HEK293T (cell line): ENCODE measurements at places on chromosomes 5 and 9.

GRCh38 chr9:128787659-128788058 is 606 bp downstream of the TBC1D13 start:
- DNase-seq: no peak

DNA sequence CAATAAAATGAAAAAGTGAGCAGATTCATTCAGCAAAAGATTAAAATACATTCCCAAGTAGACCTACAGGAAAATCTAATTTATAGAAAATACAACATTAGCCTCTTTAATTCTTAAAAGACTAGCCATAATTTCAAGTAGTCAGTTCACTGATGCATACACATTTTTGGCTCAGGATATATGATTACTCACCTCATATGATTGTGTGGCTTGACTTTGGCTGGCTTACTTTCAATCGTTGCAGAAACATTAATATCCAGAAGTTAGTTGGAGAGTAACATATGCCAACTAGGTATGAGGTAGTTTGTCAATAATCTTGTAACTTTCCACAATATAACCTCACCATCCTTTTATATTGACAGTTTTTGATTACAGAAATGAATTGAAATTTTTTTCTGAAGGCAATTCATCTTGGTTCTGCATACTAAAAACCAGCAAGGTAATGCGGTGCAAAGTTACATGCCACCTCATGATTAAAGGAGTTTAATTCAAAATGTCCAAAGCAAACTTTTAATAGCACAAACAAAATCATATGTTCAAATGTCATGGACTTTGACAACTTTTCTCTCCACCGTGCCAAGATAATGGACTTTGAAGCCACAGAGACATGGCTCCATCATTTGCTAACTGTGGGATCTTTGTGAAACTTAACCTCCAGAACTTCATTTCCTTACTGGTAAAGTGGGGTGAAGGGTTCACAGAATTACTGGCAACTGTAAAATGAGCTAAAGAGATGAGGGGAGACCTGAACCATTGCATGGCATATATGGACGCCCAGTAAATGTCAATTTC is 76.6 kb upstream of the PAM start:
- no peak for DNase-seq

DNA sequence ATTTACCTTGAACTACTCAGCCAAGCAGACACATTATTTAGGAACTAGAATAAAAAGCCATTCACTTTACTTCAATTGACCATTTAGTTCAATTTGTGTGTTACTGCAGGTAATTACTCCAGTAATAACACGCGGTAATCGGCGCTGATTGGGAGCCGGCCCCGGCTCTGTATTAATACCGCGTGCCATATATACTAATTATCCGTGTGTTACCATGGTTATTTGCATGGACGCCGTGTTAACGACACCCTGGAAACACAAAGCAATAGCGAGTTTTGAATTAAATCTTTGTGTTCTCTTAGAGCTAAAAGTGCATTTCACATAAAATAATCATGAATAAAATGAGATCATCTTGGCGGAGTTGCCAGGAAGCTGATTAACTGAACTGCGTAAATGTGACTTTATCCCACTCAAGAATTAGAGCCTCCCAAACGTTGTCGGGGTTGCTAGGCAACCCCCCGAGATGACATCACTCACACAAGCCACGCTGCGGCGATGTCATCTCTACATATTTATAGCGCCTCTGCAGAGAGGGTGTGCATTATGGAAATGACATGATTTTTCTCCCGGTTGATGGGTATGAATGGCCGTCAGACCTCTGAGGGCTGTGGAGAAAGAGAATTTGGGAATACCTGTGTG is 41.4 kb upstream of the RNU6ATAC start:
- no peak for DNase-seq

DNA sequence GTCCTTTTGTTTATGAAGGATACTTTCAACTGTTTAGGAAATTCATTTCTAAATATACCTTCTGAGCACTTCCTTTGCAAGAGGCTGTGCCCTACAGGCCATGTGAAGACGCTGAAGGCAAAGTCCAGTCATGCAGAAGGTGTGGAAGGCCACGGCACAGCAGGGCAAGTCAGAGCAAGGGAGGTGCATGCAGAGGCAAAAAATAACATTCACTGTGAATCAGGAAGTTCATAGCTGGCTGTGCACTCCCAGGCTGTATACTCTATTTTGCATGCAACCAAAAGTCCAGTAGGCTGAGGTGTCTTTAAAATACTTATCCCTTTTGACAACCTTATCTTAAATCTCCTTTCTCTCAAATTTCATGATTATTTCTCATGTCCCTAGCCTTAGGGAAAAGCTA is 50.3 kb downstream of the GNAQ start:
- DNase-seq: peak; percentile 26

- DNase-seq: no peak
Measured at GRCh38 chr5:168897387-168898122, 318.4 kb upstream of the PANK3 start.

DNA sequence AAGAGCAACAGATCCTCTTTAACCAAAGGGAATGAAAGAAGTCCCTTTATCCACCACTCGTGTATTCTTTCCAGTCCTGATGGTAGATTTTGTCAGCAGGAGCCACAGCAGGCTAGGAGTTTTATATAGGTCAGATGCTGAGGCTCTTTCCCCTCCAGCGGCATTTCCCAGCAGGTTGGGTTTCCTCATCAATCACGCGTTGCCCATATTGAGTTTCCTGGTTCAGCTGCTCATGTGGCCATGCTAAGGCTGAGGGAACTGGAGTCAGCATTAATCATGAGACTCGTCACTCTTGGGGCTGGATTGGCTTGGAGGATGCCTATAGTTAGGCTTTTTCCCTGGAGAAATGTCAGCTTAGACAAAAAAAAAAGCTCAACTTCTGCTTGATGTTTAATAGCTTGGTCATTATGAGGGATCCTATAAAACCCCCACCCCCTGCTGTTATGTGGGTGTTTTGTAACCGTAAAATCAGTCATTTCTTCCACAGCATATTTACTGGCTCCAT is 193.4 kb upstream of the GAS1 start:
- DNase-seq: peak; percentile 87

GRCh38 chr9:90301277-90301653 is 341.4 kb downstream of the DIRAS2 start:
- DNase-seq: no peak

DNA sequence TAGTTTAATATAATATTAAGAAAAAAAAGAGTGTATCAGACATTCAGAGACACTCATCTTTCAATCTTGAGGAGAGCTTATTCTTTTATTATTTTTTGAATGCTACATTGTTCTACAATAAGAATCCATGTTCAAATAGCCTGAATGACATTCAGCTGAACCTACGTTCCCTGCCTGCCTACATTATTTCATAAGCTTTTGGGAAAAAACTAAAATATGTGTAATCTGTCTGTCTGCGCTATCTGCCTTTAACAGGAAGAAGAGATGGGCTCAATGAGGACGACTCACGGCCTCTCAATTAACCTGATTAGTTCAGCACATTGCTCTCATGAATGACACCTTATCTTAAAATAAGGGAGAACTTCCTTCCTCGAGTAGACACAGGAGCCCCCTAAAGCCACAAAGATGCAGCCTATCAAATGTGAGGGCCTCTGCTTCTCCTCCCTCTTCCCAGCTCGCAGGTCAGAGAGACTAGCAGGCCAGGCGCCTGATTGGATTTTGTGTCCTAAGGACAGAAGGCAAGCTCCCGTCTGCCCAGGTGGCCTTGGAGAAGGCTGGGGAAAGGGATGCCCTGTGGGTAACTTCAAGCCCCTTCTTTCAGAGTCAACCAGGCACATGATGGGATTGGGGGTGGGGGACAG is 37.8 kb downstream of the EBF1 start:
- DNase-seq: no peak
